ENCODE measurements at places on chromosomes 2 and 18. TPM values are rescaled to one million over a fixed set of nuclear protein-coding genes. Genes with fewer than 3 reads are reported as not detected.

Gene MBD5
- total RNA-seq, result 89.7 TPM

DNA sequence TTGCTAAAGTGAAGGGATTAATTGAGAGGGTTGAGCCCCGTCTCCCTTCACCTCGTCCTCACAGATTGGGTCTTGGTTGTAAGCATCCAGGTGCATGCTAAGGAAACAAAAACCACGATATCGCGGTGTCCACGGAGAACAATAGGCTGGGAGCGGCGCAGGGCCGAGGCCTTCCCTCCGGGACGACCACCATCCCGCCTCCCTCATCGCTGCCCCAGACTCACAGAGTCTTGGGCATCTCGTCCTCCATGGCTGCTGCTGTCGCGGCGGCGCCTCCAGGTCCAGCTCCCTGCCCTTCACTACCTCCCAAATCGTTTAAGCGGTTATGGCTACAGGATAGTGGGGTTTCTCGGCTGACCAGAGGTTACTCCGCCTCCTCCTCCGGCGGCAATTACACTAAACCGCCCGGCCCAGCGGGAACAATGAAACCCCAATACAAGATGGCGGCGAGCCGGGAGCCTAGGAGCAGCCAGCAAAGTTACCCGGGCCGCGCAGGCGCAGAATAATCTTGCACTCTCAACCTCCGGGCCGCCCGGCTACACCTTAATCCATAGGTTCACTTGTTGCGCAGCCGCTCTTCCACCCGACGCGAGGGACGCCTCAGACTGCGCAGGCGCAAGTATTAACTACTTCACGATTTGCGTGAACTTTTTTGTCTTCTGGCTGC, at the start of gene TIA1:
Gene TIA1 (minus strand): TSS at position 448 of the 667 bp plus-strand sequence. CDS start 198 bp downstream, at position 250.
- DNase-seq, result peak; percentile 100

Gene TPGS2
- 27.0 TPM for total RNA-seq

Gene ARL6IP6
- total RNA-seq, result 15.0 TPM

Gene CAPN13
- not detected for total RNA-seq

DNA sequence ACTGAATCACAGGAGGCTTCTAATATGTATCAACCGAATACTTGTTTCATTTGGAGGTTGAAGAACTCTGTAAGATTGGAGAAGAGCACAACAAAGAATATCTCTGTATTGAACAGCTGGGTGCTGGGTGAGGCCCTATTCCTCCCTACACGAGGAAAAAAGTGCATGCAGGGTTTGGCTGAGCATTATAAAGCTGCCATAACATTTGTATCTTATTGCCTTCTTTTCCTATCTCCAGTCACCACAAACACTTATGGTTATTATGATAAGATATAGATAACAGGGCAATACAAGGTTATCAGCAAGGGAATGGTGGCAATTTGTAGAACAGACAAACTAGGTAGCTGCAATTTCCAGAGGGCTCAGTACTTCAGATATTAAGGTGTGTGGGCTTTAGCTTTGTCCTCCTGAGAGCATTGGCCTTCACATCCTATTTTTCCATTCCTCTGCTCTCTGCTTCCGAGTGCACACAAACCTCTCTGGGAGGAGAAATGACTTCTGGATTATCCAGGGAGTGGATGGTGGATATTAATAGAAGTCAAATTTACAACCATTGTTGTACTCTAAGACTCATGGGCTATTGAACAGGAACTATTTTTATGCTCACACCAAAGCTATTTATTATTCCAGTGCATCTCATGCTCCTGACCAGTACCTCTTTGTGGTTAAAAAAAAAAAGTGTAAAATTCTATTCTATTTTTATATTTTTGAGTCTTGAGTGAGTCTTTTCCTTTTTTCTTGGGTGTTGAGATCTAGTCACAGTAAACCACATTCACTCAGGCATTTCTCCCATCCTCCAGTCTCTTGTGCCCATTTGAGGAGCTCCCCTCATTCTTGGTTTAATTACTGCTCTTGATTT, 248.4 kb downstream of the ETAA1 start:
- DNase-seq, result no peak

- no peak for DNase-seq
These were observed 256.9 kb upstream of the DDX18 start for GRCh38 chr2:117557626-117558025.

- DNase-seq, result no peak
These were observed 67.9 kb upstream of the STPG4 start for GRCh38 chr2:47222826-47223554.

DNA sequence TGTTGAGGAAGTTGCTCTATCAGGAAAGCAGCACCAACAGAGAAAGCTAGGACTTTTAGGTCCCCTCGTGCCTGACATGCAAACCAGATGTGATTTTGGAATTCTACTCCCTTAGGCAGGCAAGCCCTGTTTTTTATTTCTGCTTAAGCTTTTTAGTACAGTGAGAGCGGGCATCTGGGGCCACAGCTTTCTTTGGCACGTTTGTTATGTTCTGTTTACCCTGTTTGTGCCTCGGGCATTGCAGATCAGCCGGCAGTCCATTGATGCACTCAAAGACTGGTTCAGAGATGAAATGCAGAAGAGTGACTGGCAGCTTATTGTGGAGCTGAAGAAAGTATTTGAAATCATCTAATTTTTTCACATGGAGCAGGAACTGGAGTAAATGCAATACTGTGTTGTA, 61.9 kb downstream of the EIF5B start:
- DNase-seq, result no peak

Gene CPLX4
- total RNA-seq, result not detected

DNA sequence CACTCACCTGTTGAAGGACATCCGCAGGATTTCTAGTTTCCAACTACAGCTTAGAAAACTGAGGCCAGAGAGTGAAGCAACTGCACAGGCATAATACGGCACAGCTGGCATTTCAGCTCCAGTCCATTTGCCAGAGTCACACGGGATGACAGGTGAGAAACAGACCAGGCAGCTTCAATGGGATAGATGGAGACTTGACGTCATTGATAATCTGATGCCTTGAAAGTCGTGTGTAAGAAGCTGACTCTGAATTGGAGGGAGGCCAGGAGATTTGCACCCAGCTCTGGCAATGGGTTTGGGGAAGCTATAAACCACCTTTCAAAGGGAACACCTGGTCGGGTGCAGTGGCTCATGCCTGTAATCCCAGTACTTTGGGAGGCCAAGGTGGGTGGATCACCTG, 12.4 kb upstream of the DNMT3A start:
- DNase-seq, result no peak

GRCh38 chr18:22223254-22223964, 54.0 kb downstream of the GATA6 start:
- DNase-seq, result peak; percentile 32

GRCh38 chr2:220626603-220627002, 945.5 kb downstream of the EPHA4 start:
- no peak for DNase-seq

Gene LIMS2
- 0.16 TPM for total RNA-seq

Gene SCN9A
- total RNA-seq, result 0.28 TPM

DNA sequence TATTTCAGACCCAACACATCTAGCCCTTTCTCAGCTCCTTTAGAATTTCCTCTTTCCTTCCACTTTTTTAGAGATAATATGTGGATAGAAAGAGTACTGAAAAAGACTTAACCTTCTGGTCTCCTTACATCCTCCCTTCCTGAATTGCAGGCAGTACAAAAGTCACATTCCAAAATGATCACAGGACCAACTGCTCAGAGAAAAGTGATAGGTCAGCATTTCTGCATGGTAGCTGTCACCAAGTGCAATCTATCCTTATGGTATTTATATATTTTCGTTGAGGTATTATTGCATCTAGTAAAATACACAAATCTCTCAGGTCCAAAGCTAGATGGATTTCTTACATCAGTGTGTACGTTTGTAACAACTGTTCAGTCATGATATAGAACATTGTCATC, 427.5 kb downstream of the LPIN1 start:
- no peak for DNase-seq

Gene CDKL4
- total RNA-seq, result not detected

Gene HOXD8
- total RNA-seq, result not detected

Gene CMPK2
- total RNA-seq, result 5.8 TPM

GRCh38 chr2:217972490-217972889, 30.3 kb downstream of the TNS1 start:
- no peak for DNase-seq

DNA sequence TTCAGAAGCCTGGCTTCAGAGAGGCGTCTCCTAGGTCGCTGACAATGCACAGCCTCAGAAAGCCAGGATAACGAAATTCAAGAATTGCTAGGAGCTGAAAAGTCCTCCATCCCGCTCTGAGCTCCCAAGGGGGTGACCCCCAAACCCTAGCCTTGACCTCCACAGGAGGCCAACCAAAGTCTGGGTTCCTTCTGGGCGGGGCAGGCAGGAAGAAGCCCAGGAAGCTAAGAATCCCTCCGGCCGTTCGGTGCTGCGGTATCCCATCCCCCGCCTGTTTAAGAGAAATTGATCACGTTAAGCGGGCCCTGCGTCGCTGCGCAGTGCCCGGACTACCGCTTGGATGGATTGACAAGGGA, 2.5 kb upstream of the OSR1 start:
- DNase-seq, result no peak

Gene ANKZF1
- total RNA-seq, result 148 TPM

DNA sequence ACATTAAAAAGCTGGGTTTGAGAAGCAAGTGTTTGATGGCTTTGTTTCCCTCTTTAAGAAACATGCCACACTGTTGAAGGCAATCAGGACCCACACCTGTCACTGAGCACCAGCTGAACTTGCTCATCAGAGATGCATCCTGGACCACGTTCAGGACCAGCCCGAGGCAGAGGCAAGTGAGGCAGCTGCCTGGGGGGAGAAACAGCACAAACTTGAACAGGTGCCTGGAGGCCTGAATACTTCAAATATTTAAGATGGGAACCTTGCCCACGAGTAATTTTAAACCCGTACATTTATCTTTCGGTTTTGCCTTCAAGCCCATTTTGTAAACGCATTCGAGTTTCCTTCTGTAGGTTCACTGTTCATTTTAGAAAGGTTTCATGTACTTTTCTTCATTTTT, 421.3 kb downstream of the NYAP2 start:
- DNase-seq, result no peak

- peak; percentile 3 for DNase-seq
These were observed 830 bp downstream of the DNER start for GRCh38 chr2:229713371-229714079.

GRCh38 chr2:46146866-46147502, 150.2 kb upstream of the EPAS1 start:
- DNase-seq, result no peak

Gene IL18R1
- 46.7 TPM for total RNA-seq

Gene WNT10A
- total RNA-seq, result 2.9 TPM

Gene DQX1
- total RNA-seq, result 0.21 TPM

Gene B3GNT7
- 113 TPM for total RNA-seq

Gene MC2R
- total RNA-seq, result not detected

GRCh38 chr2:219627103-219628100, at the start of gene SLC4A3:
SLC4A3 (plus strand) TSS chr2:219627630; CDS start chr2:219627993, 363 bp downstream.
- no peak for DNase-seq

- no peak for DNase-seq
These were observed 167.3 kb downstream of the HRH4 start for GRCh38 chr18:24627644-24628315.

DNA sequence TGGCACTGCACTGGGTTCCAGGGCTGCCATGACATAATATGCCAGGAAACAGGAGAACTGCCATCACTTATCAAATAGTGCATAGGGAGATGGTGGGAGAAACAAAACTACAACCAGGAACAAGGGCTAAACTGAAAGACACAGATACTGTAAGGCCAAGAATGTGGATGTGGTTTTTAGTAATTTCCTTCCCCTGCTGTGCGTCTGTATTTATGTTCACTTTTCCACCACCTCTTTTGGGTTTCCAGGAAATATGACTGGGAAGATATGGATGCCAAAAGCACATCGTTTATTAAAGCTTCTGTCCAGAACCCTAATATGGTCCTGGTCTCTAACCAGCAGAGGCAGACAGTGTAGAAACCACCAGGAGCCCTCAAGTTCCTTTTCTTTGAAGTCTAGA, 759.7 kb upstream of the FANCL start:
- no peak for DNase-seq

- DNase-seq, result no peak
These were observed 65.3 kb downstream of the MIB1 start for GRCh38 chr18:21805771-21806366.

GRCh38 chr2:10271946-10272345, 30.8 kb upstream of the HPCAL1 start:
- DNase-seq, result no peak

GRCh38 chr18:79730804-79731203, 51.2 kb downstream of the CTDP1 start:
- DNase-seq, result no peak

Gene COMMD1
- total RNA-seq, result 24.3 TPM

GRCh38 chr2:127570282-127571250, 35.1 kb downstream of the MYO7B start:
- no peak for DNase-seq

Gene FAM228A
- total RNA-seq, result not detected

DNA sequence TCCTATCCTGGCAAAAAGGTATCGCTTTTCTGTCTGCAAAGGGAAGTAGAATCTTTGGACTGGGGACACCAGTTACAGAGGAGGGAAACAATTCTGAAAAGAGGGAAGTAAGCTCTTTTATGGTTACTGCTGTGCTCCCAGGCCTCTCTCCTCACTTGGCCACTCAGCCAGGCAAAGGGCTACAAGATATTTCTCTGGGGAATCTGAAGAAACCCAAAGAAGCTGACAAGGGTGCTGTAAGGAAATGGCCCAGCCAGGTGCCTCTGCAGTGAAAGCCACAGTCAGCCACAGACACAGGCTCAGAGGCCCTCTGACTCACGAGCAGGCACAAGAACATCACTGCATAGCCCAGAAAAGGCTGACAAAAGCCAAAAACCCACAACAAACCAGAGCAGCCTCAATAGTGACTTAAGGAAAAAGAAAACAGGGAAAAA, 5.8 kb downstream of the HDLBP start:
- peak; percentile 81 for DNase-seq

GRCh38 chr2:231648579-231649174, 56.0 kb downstream of the TEX44 start:
- peak; percentile 68 for DNase-seq

Gene RGPD4
- total RNA-seq, result not detected

Gene CRACDL
- total RNA-seq, result 0.11 TPM

Gene TEX261
- total RNA-seq, result 44.2 TPM
